Suppressor macrophage treated with lipopolysaccharide for 1 hour (primary cell): ENCODE measurements at places on chromosomes 2 and 18.

GRCh38 chr2:16258350-16258749 lies 318.0 kb downstream of the MYCN start:
- no peak for DNase-seq

DNA sequence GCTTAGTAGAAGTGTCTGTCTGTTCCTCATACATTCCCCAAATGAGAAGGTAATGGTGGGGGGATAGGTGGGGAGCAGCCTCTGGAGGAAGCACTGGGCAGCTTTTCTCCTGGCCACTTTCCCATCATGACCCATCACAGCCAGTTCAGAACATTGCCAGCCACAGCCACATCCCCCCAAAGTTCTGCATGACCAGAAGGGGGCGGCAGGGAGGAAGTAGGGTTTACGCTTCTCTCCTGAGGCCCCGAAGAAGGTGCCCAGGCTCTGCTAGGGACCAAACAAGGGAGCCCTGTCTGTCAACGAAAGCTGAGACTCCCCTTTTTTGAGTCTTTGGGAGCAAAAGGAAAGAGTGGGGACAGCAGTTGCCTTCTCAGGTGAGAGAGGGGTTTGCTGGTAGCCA lies 7.7 kb downstream of the IGFBP5 start:
- DNase-seq, result peak; percentile 30

- DNase-seq, result no peak
These were observed 268.0 kb downstream of the HDAC4 start for GRCh38 chr2:239132786-239133185.

DNA sequence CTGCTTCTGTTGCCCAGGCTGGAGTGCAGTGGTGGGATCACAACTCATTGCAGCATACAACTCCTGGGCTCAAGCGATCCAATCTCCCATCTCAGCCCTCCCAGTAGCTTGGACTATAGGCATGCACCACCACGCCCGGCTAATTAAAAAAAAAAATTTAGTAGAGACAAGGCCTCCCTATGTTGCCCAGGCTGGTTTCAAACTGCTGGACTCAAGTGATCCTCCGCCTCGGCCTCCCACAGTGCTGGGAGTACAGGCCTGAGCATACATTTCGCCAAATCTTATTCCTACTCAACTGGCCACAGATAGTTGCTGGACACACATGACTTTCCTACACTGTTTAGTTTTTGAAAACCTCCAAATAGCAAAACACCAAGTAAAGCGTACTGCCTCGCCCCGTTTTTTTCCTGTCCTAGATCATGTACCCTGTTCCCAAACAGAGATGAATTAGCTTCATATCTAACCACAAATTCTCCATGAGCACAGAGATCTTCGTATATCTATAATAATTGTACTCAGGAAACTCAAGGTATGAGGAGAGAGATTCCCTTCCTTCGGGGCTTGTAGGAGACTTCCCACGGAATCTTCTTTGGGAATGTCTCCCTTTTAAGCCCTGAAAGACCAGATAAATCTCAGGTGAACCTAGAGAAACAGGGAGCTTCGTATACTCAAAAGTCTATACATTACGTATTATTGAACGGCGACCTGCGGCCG lies 598 bp upstream of the C2orf69 start:
- DNase-seq, result no peak

DNA sequence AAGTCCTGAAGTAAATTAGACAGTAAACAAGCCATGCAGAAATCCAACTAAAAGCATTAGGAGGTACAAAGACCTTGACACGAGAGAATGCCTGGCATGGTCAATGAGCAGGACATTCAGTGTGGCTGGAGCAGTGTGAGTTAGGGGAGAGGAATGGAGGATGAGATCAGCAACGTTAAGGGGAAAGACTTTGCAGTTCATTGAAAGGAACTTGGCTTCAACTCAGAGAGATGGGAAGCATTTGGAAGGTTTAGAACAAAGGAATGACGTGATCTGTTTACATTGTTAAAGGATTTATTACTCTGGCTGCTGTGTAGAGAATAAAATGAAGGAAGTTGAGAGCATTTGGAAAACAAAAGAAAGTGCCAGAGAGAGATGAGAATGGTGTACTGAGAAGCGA lies 621.3 kb downstream of the XIRP2 start:
- DNase-seq, result no peak

GRCh38 chr2:136486115-136486514 lies 279.2 kb upstream of the THSD7B start:
- no peak for DNase-seq

DNA sequence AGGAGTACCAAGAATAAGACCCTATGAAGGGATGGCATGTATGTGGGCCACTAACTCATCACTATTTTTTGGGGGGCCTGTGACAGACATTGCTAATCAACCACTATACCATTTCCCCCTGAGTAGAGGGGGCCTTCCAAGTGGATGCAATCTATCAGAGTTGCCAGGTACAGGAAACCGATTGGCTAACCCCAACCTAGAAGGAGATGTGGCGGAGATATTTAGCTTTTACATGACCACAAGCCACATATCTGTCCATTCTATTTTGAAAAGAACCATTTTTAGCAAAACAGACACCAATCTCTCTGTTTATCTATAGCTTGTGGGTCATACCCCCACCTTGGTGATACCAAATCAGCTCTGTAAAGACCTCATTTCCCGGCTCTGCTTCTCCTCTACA lies 51.0 kb downstream of the PAX8 start:
- no peak for DNase-seq

- DNase-seq, result no peak
These were observed 232.8 kb downstream of the MBD5 start for GRCh38 chr2:148253685-148254084.

DNA sequence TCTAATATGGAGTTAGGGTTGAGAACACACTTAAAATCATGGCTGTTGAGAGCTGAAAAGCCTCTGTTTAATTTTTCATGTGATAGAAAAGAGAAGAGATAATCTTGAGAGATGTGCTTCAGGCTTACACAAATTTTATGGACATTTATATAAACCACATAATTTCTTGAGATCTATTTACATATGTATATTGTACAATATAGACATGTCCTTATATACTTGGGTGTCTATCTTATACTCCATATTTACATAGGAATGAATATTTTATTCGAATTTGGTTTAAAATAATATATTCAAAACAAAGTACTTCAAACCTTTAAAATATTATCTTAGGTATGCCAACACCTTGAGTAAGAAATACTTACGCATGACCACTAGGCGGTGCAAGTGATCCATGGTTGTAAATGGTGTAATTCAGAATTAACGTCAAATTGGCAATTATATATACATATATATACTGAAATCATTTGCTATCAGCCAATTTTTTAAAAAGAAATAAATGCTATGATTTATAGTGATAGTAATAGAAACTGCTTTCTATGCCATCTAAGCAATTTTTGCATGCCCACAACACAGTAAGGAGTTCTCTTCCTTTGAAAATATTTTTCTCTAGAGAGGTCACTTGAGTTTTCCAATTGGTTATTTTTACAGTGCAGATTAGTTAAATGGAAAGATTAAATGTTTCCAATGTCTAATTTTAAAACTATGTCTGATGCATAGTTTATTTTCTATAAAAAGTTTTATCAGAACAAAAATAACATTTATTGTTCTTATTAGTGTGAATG lies 37.6 kb upstream of the SPAG16 start:
- DNase-seq, result peak; percentile 72

GRCh38 chr18:28152754-28153153 lies 24.2 kb downstream of the CDH2 start:
- DNase-seq, result no peak

GRCh38 chr2:141103216-141103615 lies 1027.6 kb downstream of the LRP1B start:
- DNase-seq, result no peak

DNA sequence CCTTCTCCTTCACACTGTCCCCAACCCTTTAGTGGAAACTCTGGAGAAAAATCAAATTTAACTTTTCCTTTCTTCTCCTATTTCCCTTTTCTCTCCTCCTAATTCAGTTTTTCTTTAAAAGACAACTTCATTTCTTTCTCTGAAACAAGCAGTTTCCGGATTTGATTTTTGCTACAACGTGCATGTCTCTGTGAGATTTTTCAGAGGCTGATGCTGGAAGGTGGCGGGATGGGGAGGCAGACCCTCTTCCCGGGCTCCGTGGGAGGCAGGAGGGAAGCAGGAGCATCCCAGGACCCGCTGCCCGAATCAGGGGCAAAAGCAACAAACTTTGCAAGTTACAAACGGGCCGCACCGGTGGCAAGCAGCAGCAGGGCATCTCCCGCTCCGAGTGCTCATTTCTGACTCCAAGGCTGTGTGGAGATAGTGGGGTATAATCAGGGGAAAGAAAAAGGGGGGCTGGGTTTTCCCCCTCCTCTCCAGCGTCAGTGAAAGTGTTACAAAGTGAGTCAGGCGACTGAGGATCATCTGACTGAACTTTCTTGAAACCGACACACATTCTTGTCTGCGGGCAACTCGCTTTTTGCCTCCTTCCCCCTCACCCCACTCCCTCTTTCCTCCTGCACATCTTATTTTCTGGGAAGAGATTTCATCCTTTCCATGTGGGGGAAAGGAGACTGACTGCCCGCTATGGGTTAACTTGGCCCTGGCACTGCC lies 6.4 kb downstream of the ZEB2 start:
- DNase-seq, result peak; percentile 86

DNA sequence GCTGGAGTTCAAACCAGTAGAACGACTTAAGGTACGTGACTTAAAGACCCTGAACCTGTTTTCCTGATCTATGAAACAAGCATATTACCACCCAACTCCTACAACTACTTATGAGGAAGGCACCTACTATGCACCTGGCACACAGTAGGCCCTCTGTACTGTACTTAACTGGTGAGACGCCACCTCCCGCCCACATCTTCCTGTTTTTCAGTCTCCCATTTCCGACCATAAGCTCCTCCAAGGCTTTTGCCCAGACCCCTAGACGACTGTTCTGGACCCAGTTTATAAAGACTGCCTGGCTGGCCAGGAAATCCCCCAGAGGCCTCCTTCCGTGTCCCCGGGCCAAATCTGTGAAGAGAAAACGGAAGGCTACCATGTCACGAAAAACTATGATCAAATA lies 1.5 kb downstream of the GALNT14 start:
- peak; percentile 38 for DNase-seq

- no peak for DNase-seq
These were observed 50.9 kb downstream of the SOS1 start for GRCh38 chr2:39069890-39070465.

GRCh38 chr2:228016402-228016801 lies 145.0 kb downstream of the DAW1 start:
- DNase-seq, result no peak

DNA sequence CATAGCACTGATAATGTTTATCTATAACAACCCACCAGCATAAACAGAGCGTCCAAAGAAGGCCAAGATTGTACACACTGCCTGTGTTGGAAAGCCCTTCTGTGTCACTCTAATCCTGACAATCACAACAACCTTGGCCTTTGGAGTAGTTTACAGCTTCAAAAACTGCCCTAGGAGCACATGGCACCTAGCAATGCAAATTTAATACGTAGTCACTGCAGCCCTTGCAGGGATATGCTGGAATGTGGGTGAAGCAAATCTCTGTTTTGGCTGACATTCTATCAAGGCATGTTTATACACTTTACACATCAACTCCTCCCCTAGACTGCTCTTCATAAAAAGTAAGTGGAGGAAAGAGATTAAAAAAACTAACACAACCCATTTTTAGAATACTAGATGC lies 66.8 kb downstream of the GRB14 start:
- DNase-seq, result no peak
